Brain (organoid and tissue), 16 donors: ENCODE measurements at places on chromosomes 16 and 17.

GRCh38 chr16:85101956-85102630, 10.2 kb downstream of the CIBAR2 start:
- DNase-seq: no peak

DNA sequence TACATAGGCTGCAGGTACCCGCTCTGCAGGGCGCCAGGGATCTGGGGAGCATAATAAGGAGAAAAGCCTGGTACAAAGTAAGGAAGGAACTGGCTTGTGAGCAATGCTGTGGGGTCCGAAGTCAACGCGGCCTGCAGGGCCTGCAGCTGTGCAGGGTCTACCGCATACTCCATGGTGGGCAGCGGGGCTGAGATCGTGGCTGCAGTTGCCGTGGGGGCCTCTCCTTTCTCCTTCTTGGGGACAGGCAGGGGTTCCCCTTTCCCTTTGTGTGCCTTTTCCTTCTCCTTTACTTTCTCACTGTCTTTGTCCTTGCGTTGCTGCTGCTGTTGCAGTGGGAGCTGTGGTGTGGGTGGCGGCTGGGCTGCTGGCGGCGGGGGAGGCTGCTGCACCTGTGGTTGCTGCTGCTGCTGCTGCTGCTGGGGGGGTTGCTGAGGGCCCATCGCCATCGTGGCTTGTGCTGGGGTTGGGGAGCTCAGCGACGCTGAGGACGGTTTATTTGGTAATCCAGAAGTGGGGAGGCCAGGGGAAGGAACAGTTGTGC, 259.6 kb downstream of the ZFHX3 start:
- DNase-seq: no peak

DNA sequence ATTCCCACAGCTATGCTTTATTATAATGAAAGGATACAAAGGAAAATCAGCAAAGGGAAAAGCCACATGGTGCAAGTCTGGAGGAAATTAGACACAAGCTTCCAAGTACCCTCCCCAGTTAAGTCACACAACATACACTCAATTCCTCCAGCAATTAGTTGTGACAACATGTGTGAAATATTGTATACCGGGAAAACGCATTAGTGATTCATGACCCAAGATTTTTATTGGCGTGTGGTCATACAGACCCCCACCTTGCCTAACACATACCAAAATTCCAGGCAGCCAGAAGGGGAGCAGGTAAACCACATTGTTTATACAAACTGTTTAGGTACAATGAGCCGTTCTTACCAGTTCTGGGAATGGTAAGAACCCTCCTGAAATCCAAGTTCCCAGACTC, 160.6 kb downstream of the CYB561 start:
- DNase-seq: no peak

- no peak for DNase-seq
Measured at GRCh38 chr17:15284107-15284506, 19.0 kb upstream of the PMP22 start.

DNA sequence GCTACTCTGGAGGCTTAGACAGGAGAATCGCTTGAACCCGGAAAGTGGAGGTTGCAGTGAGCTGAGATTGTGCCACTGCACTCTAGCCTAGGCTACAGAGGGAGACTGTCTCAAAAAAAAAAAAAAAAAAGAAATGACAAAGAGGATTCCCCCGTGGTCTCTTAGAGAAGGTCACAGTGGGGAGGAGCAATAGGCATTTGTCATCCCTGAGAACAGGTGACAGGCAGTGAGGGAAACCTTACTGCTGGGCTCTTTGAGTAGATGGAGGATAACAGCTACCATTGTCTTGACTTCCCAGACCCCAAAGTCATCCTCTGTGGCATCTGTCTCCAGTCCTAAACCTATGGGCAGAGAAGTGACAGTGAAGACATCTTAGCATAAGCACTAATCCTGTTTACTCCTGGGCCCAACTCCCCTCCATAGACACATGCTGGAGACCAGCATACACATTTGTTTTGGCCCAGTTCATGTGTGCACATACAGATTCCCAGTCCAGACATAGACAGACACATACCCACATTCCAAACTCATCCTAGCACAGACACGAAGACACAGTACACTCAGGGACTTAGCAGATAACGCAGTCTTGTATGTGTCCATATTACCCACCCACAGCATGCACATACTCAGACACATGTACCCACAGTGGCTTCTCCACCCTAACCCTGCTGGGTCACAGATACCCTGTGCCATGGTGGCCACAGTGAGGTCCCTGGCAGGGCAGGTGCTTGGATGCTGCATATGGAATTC, 2.7 kb downstream of the ESRP2 start:
- DNase-seq: no peak

- DNase-seq: peak; percentile 95
Measured at GRCh38 chr16:87541147-87541871, 48.5 kb upstream of the ZCCHC14 start.

- DNase-seq: no peak
Measured at GRCh38 chr17:45396496-45397205, 36.0 kb downstream of the ARHGAP27 start.

- no peak for DNase-seq
Measured at GRCh38 chr16:58828901-58829545, 94.9 kb upstream of the GOT2 start.

DNA sequence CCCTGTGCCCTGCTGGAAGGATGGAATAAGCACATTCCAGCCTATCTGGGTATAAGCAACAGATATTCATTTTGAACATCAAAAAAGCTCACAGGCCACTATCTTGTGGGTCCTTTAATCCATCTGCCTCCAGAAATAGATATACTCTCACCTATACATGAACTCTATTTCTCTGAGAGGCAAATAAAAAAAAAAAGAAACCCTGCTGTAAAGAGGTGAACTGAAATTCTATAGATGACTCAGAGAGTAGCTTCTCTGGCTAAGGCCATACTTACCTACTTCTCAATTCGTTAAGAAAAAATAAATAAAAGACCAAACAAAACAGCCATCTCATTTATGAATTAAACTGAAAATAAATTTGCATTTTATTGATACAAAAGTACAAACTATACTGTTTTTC, 86.3 kb downstream of the DYNLRB2 start:
- no peak for DNase-seq

DNA sequence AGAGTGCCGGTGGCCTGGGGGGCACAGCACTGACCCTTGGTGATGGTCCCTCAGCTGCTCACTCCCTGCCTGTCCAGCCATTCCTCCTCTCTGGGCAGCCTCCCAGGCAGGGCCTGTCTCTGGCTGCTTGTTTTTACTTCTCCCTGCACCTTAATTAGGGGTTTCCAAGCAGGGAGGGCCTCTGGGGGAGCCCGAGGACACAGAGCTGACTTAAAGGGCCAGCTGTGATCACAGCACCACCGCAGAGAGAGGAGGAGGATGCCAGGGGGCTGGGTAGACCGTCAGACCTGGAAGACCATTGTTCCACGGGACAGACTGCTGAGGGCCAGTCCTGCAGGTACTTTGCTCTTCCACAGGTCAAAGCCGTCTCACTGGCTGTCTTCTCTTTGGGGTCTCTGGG, 1.2 kb upstream of the DPH1 start:
- DNase-seq: no peak

DNA sequence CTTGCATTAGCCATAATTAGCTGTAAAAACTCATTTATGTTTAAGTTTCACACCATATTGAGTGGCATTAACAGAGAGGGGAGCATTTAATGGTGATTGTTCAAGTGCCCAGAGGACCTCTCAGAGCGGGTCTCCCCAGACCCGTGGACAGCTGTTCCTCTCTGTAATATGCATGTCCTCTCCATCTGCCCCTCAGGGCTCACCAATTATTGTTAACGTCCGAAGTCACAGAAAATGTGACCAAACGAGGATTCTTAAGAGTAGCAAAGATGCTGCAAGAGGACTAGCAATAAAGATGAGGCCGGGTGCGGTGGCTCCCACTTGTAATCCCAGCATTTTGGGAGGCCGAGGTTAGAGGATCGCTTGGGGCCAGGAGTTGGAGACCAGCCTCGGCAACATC, 130.2 kb downstream of the CPPED1 start:
- DNase-seq: no peak

DNA sequence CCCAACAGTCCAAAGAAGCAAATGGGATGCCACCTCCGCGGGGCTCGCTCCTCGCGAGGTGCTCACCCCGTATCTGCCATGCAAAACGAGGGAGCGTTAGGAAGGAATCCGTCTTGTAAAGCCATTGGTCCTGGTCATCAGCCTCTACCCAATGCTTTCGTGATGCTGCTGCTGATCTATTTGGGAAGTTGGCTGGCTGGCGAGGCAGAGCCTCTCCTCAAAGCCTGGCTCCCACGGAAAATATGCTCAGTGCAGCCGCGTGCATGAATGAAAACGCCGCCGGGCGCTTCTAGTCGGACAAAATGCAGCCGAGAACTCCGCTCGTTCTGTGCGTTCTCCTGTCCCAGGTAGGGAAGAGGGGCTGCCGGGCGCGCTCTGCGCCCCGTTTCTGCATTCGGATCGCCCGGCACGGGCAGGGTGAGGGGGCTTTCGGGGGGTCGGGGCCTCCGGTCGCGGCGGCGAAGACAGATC, at the start of gene CDH13:
Gene CDH13 (plus strand): TSS at position 179 of the 471 bp plus-strand sequence.
- peak; percentile 81 for DNase-seq

DNA sequence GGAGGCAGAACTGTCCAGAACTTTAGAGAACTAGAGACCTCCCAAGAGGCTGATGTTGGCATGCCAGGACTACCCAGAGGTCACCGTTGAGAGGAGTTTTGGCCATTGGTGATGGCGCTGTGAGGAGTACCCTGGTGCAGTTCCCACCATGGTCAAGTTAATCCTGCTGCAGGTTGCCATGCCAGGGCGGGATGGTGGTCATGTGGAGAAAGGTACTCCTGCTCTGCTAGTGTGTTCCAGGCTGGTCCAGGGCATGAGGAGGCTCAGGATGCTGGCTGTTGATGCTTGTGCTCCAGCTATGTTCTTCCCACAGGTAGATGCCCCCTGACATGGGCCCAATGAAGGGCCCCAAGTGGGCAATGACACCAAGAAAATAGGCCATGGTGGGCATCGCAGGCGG, 4.1 kb upstream of the PHF12 start:
- no peak for DNase-seq

DNA sequence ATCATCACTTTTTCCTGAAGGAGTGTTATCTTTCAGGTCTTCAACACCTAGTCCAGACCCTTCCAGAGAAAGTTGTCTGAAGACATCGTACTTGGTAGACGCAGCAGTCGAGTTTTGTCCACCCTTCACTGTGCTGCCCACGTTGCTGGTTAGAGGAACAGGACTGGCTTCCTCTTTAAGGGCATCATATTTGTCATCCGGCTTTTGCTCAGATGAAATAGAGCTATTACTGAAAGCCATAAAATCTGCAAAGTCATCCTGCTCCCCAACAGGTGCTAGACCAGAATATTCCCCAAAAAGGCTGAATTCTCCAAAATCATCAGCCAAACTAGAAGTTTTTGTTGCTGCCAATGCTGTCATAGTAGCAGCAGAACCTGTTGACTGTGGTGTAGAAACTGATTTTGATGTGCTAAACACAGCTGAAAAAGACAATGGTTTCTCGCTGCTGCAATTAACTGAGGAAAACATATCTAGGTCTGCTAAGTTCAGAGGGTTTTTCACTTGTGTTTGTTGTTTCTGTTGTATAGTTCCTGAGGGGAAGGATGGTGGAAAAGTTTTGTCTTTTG, 55.7 kb downstream of the SYNRG start:
- DNase-seq: no peak

- no peak for DNase-seq
Measured at GRCh38 chr17:74749279-74750038, 1.0 kb downstream of the NHERF1 start.

- DNase-seq: peak; percentile 62
Measured at GRCh38 chr16:4376126-4376892, 4.7 kb downstream of the VASN start.

DNA sequence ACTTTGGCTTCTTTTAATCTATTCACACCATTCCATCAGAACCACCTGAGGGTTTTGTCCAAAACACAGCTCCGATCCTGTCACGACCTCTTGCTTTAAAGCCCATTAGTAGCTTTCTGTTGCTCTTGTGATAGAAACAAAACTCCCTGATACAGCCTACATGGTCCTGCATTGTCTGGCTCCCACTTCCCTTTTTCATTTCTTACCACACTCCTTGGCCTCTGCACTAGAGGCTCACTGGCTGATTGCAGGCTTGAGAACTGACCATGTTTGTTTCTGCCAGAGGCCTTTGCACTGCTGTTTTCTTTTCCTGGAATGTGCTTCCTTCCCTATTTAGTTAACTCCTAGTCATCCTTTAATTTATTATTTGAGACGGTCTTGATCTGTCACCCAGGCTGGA, 23.7 kb downstream of the IST1 start:
- DNase-seq: no peak

DNA sequence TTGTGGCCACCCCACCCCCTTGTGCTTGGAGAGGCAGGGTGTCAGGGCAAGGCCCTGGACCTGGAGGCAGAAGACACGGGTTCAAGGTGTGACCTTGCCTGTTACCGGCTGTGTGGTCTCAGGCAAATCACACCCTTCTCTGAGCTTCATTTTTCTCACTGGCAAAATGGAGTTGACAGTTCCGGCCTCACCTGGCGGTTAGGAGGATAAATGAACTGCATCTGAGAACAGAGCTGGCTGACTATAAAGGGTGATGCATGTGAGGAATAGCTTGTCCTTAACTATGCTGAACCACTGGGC, 4.2 kb upstream of the MEOX1 start:
- DNase-seq: no peak

DNA sequence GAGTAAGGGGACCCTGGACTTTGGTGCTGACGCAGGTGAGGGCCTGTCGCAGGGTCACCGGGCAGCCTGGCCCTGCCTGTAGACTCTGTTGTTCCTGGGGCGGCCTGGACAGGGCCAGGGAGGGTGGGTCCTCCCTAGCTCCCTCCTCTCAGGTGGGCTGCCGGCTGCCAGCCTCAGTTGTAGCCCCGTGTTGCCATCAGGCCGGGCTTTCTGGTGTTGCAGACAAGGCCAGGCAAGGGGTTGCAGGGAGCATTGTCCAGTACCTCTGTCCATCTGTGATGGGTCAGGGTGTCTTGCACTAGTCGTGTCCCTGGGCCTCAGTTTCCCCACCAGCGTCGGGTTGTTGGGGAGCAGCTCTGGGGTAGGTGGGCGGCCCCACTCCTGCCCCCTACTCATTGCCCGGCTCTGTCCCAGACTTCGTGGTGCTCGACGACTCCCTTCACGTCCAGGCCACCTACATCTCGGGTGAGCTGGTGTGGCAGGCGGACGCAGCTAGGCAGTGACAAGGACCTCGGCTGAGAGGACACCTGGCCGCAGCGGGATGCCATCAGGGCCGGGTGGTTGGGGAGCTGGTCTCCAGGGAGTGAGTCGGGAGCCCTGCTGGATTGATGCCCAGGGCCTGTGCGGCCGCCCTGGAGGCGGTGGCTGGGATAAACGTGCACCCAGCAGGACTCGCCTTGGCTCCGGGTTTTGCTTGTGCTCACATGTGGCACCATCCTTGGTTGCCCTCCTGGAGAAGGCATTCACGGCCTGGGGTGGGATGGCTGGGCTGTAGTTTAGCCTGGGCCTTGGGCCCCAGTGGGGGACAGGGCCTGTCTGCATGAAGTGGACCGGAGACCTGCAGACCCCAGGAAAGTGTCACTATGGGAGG, 1.9 kb downstream of the CEMP1 start:
- DNase-seq: no peak

GRCh38 chr17:33002246-33002645, 10.6 kb downstream of the SPACA3 start:
- no peak for DNase-seq
